Effector memory CD4-positive, alpha-beta T cell (primary cell): ENCODE measurements at places on chromosomes 2 and 18.

DNA sequence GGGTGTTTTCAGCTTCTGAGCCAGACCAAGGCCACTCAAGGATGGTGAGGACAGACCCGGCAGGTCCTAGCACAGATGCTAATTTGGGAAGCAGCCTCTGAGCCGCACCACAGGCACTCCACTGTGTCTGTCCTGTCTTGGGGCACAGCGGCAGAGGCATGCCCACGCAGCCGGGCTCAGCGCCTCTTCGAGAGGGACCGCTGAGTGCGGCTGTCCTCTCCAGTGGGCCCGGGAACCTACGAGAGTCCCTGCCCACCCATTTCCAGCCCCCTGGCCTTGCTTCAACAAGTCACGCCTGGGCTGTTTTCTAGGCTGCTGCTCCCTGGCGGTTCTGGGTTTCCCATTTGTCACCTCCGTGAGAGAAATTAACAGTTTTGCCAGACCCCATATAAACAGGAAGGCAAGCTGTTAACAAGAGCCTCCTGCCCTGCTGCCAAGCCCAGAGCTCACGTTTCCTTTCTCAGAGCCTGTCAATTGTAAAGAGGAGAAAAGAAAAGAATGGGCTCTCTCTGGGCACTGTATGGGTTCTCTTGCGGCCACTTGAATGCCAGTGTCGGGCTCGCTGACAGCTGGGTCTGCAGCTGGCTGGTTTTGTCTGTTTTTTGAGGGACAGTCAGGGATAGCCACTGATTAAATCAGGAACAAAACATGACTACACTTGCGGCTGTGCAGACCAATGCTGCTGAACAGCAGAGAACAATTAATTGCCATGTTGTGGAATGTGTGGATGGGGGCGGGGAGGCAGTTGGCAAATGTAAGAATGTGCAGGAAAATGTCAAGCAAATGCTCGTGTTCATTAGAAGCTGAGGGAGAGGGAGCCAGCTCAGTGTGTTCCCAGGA, 30.6 kb downstream of the TMEM17 start:
- H3K4me3 ChIP-seq = no peak overlapping the region
- H3K27me3 ChIP-seq = no peaks in the 10 kb centered on the region
- DNase-seq = no peak

- no peak overlapping the region for H3K4me3 ChIP-seq
- H3K27ac ChIP-seq = no peak overlapping the region
- H3K4me1 ChIP-seq = no peaks in the 10 kb centered on the region
- H3K36me3 ChIP-seq = no peaks in the 10 kb centered on the region
- H3K27me3 ChIP-seq = no peaks in the 10 kb centered on the region
These were observed 455.9 kb downstream of the CNTNAP5 start for GRCh38 chr2:124480958-124481357.

- H3K27me3 ChIP-seq = no peaks in the 10 kb centered on the region
- no peak for DNase-seq
- H3K4me3 ChIP-seq = no peak overlapping the region
These were observed 25.5 kb downstream of the IGFBP2 start for GRCh38 chr2:216658757-216659156.

DNA sequence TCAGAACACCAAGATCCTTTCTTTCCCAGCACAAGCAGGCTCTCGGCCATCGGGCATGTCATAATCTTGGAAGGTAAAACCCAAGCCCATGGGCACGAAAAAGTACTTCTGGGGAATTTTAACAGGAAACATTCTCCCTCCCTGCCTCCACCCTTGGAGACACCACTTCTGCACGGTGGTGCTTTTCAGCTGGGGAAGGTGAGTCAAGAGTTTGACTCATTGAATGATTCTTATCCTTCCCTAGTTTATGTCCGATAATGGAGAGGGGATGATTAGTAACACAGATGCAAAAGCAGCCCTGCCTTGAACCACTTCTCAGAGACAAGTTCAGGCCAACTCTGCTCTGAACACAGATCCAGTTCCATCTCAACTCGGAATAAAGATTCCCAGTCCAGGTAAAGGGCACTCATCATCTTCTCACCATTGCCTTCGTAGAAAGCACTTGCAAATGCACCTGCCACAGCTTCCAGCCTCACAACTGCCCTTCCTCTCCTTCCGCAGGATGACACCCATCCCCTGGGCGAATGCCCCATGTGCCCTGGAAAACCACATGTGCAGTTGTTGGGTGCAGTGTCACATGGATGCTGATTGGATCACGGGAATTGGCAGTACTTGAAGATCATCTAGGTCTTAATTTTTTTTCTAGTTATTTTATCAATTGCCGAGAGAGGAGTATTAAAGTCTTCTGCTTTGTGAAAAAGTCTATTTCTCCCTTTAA, 136.2 kb downstream of the PXDN start:
- no peak for DNase-seq
- no peaks in the 10 kb centered on the region for H3K27me3 ChIP-seq
- no peaks in the 10 kb centered on the region for H3K4me1 ChIP-seq
- no peak overlapping the region for H3K27ac ChIP-seq

DNA sequence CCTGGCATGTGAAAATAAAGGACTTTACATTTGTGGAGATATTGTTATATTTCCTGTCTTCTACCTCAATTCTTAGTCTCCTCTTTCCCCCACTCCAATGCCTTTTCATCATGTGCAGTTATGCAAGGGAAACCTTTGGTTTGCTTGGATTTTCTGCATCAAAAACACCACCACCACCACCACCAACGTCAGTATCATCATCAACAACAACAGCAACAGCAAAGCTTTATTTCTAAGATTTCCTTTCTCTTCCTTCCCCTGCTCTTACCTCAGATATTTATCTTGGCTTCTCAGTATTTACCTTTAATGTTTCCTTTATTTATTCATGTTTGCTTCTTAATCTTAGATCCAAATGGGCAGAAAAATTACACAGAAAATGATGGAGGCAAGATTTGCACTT, 26.1 kb downstream of the CXCR4 start:
- no peak overlapping the region for H3K4me3 ChIP-seq
- H3K27me3 ChIP-seq = no peaks in the 10 kb centered on the region
- no peaks in the 10 kb centered on the region for H3K36me3 ChIP-seq
- H3K27ac ChIP-seq = no peak overlapping the region
- H3K4me1 ChIP-seq = no peaks in the 10 kb centered on the region

DNA sequence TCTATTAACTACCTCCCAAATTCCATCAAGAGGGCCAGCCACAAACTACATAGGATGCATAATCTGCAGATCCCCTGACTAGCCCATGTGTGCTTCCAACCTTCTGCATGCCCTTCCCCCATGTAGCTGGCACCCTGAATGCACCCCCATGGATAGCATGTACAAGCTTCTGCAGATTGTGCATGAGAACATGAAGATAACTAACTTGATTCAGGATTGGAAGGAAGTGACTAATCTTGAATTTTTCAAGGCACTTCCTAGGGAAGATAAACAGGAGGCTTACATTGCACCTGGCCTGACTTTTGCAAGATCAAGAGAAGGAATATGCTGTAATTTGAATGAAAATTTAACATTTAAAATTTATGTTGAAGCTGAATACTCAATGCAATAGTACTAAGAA, 66.7 kb downstream of the CDC42EP3 start:
- peaks cover 13% of the 10 kb centered on the region for H3K36me3 ChIP-seq
- H3K4me3 ChIP-seq = no peak overlapping the region
- H3K27ac ChIP-seq = no peak overlapping the region
- H3K27me3 ChIP-seq = no peaks in the 10 kb centered on the region

DNA sequence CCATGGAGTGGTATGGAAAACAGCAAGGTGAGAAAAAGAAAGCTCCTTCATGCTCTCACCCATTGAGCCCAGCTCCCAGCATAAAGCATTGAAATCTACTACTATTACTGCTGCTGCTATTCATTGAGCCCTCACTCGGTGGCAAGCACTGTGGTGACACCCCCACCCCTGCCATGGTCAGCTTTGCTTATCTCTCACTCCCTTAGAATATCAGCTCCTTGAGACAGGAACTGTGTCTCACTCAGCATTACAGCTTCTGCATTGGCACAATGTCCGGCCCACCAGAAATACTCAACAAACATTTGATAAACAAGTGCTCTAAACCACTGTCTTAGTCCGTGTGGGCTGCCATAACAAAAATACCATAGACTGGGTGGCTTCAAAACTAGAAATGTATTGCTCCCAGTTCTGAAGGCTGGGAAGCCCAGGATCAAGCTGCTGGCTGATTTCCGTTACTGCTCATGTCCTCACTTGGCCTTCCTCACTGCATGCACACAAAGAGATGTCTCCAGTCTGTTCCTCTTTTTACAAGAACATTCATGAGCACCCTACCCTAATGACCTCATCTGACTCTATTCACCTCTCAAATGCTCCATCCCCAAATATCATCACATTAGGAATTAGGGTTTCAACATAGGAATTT, 116.3 kb downstream of the ZBTB7C start:
- no peaks in the 10 kb centered on the region for H3K4me1 ChIP-seq
- H3K27me3 ChIP-seq = no peaks in the 10 kb centered on the region
- no peak for DNase-seq
- no peak overlapping the region for H3K27ac ChIP-seq
- no peaks in the 10 kb centered on the region for H3K36me3 ChIP-seq

DNA sequence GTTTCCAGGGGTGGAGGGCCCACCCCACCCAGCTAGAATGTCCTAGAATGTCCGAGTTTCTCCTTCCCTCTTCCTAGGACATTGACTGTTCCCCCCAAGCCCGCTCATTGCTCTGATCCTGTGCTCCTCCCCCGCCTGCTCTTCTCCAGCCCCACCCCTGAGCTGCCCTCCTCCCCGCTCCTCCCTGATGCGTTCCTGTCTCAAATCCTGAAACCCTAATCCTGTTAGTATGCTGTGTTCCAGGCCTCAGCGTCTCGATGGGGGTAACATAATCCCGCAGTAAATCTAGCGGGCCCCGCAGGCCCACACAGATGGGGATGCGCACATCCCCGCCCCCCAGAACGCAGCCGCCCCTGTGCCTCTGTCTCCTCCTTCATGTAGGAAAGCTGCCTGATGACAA, 51.3 kb downstream of the NRP2 start:
- no peak overlapping the region for H3K27ac ChIP-seq
- H3K27me3 ChIP-seq = no peaks in the 10 kb centered on the region
- H3K36me3 ChIP-seq = no peaks in the 10 kb centered on the region

GRCh38 chr18:68340606-68341005, 374.3 kb downstream of the TMX3 start:
- no peak overlapping the region for H3K4me3 ChIP-seq
- no peak overlapping the region for H3K27ac ChIP-seq
- no peaks in the 10 kb centered on the region for H3K36me3 ChIP-seq
- no peaks in the 10 kb centered on the region for H3K27me3 ChIP-seq
- H3K4me1 ChIP-seq = no peaks in the 10 kb centered on the region

DNA sequence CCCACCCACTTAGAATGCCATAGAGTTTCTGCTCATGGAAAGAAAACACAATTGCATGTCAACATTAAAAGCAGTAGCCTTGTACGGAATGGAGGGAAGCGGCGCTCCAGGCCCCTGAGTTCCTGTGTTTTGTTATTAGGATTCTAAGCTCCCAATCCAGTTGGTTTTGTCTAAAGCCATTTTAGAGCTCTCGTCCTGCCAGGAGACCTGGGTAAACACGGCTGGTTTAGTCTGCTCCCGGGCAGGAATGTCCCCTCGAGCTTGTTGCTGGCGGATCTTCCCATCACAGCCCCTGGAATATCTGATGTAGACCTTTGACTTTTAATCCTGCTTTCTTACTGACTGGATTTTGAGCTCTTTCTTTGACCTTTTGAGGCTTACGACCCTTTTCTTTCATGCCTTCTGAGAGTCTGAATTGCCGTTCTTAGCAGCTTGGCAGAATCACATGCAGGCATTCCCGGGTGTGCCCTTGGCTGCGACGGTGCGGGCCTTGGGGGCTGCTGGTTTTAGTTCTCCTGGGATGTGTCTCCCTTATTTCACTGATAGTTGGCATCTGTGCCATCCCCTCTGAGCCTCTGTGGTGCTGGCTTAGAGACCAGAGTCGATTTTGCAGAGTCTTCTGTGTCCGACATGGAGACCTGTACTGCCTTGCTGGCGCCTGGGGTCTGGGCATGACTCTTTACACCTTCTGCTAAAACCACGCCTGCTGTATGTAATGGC, 25.4 kb downstream of the GREB1 start:
- no peaks in the 10 kb centered on the region for H3K4me1 ChIP-seq
- no peaks in the 10 kb centered on the region for H3K36me3 ChIP-seq
- no peak for DNase-seq
- peaks cover under 1% of the 10 kb centered on the region for H3K27me3 ChIP-seq

GRCh38 chr2:71253476-71253875, 26.6 kb upstream of the PAIP2B start:
- no peak for DNase-seq
- H3K27ac ChIP-seq = no peak overlapping the region
- H3K4me1 ChIP-seq = no peaks in the 10 kb centered on the region
- no peak overlapping the region for H3K4me3 ChIP-seq
- no peaks in the 10 kb centered on the region for H3K27me3 ChIP-seq
- no peaks in the 10 kb centered on the region for H3K36me3 ChIP-seq

GRCh38 chr2:98577313-98577712, 31.0 kb downstream of the COA5 start:
- no peak overlapping the region for H3K27ac ChIP-seq
- H3K36me3 ChIP-seq = peaks cover 88% of the 10 kb centered on the region
- H3K4me1 ChIP-seq = no peaks in the 10 kb centered on the region
- DNase-seq = no peak
- H3K27me3 ChIP-seq = no peaks in the 10 kb centered on the region

- H3K27ac ChIP-seq = peak overlapping the region; percentile 87
- peaks cover 11% of the 10 kb centered on the region for H3K4me1 ChIP-seq
- H3K4me3 ChIP-seq = peak overlapping the region; percentile 99
These were observed 631 bp downstream of the RPL31 start for GRCh38 chr2:101002562-101003277.

GRCh38 chr2:235754357-235755207, 260.7 kb downstream of the AGAP1 start:
- no peaks in the 10 kb centered on the region for H3K36me3 ChIP-seq
- H3K4me3 ChIP-seq = no peak overlapping the region
- no peaks in the 10 kb centered on the region for H3K27me3 ChIP-seq
- H3K27ac ChIP-seq = no peak overlapping the region
- DNase-seq = no peak
- H3K4me1 ChIP-seq = no peaks in the 10 kb centered on the region
